ENCODE measurements at places on chromosomes 2 and 18. TPM values are rescaled to one million over a fixed set of nuclear protein-coding genes. Genes with fewer than 3 reads are reported as not detected.

GRCh38 chr2:216429428-216429827 lies 17.1 kb downstream of the SMARCAL1 start:
- H3K4me3 ChIP-seq = no peak overlapping the region
- H3K27me3 ChIP-seq = no peaks in the 10 kb centered on the region
- H3K36me3 ChIP-seq = peaks cover 80% of the 10 kb centered on the region
- H3K27ac ChIP-seq = no peak overlapping the region

DNA sequence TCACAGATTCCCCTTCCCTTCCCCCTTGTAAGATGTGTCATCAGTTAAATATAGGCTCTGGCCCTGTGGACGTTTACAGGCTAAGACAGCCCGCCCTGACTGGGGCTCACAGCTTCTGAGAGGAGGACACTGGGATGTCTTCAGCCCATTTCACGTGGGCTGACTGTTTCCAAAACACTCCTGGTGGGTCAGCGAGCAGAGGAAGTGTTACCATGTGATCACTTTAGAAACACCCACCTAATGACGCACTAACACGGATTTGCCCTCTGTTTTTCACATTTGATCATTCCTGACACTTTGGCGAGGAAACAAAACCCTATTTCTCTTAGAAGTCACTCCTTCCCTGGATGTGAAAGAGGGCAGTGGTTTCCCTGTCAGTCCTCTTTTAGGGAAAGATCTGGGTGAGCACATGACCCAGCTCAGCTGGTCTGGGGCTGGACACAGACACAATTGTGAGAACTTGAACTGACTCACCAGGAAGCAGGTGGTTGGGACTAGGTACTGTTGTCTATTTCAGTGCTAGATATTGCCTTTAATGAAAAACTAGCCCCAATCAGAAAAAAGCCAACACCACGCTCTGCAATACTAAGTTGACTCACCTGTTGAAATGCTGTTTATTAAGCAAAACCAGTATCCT lies 38.8 kb downstream of the BMP10 start:
- DNase-seq = no peak

- no peak for DNase-seq
- no peaks in the 10 kb centered on the region for H3K27me3 ChIP-seq
- peaks cover 20% of the 10 kb centered on the region for H3K4me1 ChIP-seq
- peaks cover 12% of the 10 kb centered on the region for H3K36me3 ChIP-seq
- no peak overlapping the region for H3K4me3 ChIP-seq
Measured at GRCh38 chr2:190547886-190548285, 13.4 kb upstream of the NEMP2 start.

DNA sequence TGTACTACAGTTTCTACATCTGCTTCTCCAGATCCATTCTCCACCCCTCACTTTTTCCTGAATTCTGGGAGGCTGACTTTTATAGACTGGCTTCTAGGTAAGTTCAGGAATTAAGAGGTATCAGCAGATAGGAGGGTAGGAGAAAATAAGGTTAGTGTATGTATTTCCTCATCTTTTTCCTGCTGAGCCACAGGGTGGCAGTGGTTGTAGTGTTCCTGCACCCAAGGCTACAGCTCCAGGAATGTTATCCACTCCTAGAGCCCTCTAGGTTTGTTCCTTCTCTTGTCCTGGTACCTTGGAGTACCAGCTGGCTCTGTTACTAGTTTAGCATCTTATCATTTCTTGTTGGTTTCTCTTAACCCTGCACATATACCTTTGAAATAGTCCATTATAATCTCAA lies 40.7 kb upstream of the C2orf66 start:
- H3K27me3 ChIP-seq = no peaks in the 10 kb centered on the region
- no peak overlapping the region for H3K4me3 ChIP-seq
- no peak for DNase-seq
- H3K4me1 ChIP-seq = peaks cover 20% of the 10 kb centered on the region

The NYAP2 gene
- total RNA-seq = not detected

The ZBTB7C gene
- total RNA-seq = 0.07 TPM

The DQX1 gene
- total RNA-seq = 0.39 TPM

The CACNB4 gene
- total RNA-seq = 0.23 TPM

The RPRM gene
- total RNA-seq = not detected

The IAH1 gene
- 82.0 TPM for total RNA-seq
